ENCODE measurements at places on chromosomes 7 and 10. TPM values are rescaled to one million over a fixed set of nuclear protein-coding genes. Genes with fewer than 3 reads are reported as not detected.
A peak's percentile ranks its signal among the peaks of the same experiment; 100 is the strongest.

- DNase-seq, result no peak
These were observed 7.8 kb downstream of the SFTPD start for GRCh38 chr10:79941146-79941545.

- no peak for DNase-seq
These were observed 42.2 kb upstream of the SLC29A3 start for GRCh38 chr10:71276873-71277272.

DNA sequence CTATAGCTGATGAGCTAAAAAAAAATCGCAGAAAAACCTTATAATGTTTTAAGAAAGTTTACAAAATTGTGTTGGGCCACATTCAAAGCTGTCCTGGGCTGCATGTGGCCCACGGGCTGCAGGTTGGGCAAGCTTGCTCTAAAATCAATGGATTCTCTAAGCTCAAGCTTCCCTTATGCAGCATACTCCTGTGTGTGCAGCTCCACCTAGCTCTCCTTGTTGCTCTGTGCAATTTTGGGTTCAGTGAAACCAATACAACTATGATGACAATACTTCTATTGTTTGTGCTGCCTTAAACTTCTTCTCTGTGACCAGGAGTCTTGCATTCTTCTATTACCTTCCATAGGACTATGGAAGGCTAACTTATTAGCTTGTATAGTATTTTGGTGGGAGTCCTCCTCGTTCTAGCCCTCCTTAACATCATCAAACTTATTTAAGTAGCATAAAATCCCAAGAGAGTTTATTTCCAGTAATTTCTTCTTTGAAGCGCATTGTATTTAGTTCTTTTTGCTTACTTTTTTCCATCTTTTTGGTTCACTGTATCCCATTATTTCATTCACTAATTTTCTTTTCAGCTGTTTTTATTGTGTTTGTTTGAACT, 170.9 kb upstream of the SMIM30 start:
- DNase-seq, result no peak

DNA sequence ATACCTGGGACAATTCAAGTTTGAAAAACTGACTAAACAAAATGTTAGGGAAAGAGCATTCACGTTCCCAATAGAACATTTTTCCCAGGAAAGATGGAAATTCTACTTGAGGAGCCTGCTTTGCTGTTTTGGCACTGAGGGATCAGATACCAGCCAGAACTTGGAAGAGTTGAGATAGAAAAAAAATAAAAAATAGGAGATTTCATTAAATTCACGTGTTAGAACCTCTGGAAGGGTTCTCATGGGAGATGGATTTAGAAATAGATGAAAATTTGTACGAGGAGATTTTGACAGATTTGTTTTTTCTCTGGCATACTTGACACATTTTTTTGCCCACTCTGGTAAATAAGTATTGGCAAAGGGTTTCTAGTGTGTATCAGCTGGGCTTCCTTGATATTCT, 63.7 kb downstream of the CELF2 start:
- DNase-seq, result no peak

DNA sequence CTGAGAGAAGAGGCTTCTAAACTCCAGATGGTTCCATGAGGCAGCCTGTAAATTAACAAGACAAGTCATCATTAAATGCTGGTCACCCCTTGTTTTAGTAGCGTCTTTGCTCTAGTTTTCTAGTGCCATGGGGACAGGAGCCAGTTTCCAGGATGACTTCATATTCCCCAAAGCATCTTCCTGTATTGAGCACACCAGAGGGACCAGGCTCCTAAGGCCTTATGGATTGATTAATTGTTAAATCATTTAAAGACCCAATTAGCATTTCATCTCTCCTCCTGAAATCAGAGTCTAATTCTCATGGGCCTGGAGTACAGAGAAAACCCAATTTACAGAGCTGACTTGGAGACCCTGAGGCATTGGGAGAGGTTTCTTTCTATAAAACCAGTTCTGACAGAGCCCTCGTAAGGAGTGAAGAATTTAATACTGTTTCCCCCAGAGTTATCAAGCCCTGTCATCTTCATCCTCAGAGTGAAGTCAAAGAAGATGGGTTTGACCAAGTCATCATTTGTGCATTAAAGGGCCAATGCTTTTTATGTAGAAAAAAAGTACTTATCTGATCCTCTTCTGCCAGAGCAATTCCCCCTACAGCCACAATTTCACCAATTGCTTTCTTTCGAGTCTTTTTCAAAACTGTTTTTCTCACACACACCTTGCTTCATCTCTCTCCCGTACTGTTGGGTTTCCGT, 678.7 kb downstream of the SDK1 start:
- no peak for DNase-seq

DNA sequence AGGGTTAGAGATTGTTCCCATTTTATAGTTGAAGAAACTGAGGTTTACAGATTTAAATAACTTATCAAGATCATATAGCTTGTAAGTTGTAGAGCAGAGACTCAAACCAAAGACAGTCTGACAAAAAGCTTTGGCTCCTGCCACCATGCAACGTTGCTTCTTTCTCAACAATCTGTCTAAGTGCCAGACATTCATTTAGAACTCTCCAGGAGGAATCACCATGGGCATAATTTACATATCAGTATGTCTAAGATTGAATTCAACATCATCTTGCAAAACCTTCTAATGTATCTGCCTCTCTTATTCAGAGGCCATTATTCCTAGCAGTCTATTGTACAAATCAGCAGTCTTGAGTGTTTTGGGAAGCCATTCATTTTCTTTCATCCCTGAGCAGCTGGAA, 163.5 kb upstream of the PLXDC2 start:
- DNase-seq, result no peak

DNA sequence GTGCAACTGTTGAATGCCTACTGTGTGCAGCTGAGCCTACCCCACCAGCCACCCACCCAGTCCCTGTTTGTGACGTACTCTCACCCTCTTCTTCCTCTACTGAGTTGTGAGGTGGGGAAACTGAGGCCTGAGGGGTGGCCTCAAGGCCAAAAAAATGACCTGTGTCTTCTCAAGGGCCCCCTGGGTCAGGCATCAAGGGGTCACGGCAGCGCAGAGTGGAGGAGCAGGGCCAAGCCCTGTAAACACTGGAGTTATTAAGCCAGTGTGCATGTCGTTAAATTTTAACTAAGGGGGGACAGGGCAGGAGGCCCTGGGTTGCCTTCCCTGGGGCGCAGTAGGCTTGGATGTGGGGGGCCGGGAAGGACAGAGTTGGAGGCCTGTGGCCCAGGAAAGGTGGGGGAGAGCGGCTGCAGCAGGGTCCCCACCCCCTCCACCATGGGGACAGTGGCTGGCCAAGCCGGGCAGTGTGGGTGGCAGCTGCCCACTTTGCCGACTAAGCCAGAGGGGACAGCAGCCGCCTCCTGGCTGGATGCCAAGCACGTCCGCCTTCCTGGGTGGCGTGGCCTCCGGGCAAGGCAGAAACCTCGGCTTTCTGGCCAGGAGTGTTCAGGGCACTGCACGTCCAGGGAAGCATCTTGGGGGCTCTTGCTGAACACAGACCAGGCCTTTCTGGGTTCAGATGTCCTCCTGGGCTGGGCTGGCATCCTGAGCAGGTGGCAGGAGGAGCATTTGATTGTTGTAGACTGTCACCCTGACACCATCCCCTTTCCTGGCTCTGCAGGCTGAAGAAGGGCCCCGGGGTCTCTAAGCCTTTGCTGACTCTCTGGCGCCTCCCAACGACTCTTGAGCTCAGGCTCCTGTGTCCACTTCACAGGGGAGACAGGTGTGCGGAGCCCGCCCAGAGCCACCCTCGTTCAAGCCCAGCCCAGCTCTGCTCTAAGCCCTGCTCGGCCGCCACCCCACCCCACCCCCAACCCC, 1.9 kb downstream of the SLC29A4 start:
- no peak for DNase-seq

- no peak for DNase-seq
These were observed 60.0 kb upstream of the SLC13A1 start for GRCh38 chr7:123259759-123260158.

- no peak for DNase-seq
These were observed 28.2 kb downstream of the COL1A2 start for GRCh38 chr7:94422827-94423460.

- no peak for DNase-seq
These were observed 68.5 kb downstream of the LRRN3 start for GRCh38 chr7:111159426-111159825.

GRCh38 chr10:43287056-43288007, 20.5 kb upstream of the RASGEF1A start:
- no peak for DNase-seq

DNA sequence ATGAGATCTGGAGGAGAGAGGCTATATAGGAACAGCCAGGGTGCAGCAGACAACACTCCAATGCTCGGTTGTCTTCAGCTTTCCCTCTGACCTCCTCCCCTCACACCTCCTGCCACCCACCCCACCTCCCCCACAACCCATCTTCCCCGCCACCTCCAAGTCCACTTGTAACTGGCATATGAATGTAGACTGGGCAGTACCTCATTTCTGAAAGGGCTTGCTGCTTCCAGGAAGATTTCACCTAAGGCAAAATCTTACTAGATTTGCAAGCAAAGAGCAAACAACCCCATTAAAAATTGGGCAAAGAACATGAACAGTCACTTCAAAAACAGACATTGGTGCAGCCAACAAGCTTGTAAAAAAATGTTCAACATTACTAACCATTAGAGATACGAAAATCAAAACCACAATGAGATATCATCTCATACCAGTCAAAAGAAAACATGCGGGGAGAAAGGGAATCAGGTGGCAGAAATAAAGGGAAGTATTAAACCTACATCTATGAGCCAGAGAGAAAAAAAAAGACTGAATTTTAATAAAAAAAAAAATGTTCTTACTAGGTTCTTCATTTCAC, 164.6 kb upstream of the C1GALT1 start:
- DNase-seq, result no peak

- DNase-seq, result peak; percentile 53
These were observed 535 bp downstream of the ASAH2B start for GRCh38 chr10:50740293-50740648.

DNA sequence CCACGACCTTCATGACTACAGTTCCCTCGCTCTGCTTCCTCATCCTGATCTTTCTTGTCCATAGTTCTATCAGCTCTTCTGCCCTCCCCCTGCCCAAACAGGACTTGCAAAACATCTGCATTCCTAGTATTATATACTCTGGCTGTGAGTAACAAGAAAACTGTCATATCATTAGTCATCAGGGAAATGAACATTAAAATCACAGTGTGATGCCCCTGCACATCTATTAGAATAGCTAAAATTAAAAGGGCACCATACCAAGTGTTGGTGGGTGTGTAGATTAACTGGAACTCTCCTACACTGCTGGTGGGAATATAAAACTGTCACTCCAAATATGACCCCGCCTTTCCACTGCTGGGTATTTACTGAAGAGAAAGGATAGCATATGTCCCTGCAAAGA, 141.8 kb downstream of the C7orf25 start:
- no peak for DNase-seq

GRCh38 chr10:31953080-31953479, 24.4 kb upstream of the ARHGAP12 start:
- DNase-seq, result no peak

DNA sequence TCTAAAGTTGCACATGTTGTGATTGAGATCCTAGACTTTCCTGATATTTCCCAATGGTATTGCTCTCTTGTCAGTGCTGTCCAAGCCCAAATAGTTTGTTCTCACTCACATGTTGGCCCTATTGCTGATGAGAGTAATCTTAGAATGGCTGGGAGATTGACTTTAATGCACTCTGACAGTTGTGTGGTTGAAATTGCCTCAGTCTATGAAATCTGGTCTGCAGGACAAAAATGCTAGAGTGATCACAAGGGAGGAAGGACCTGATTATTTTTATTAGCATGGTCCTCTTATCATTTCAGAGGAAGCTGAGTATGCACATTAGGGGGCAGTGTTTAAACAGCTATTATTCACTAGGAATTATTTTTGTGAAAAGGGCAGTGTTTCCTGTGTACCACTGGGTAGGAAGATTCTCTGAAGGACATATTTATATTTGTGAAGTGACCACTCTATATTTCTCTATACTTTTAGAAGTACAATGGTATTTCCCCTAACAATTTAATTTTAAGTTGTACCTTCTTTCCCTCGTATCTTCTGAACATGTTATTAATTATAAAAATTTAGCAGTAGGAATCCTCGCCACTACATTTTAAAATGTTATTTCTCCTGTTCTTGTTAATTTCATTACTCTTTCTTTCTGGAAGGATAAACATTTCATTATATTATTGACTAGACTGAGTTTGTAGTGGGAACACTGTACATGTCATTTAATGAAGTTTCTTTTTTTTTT, 64.4 kb downstream of the SUGCT start:
- DNase-seq, result peak; percentile 39

GRCh38 chr10:77248104-77248790, 389.4 kb downstream of the KCNMA1 start:
- peak; percentile 78 for DNase-seq

- no peak for DNase-seq
These were observed 80.5 kb downstream of the ANKRD26 start for GRCh38 chr10:27019827-27020226.

DNA sequence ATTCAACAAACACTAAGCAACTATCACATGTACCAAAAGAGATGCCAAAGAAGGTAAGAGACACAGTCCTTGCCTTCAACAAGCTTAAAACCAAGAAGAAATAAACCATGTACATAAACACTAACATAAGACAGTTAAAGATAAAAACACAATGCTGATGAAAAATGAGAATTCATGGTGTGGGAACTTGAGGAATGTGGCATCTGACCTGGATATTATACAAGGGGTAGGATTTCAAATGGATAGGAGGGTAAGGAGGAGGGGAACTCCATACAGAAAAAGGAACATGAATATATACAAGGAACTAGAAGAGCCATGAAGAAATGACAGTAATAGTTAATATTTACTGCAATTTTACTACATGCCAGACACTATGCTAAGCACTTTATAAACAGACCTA, 11.0 kb downstream of the HIBADH start:
- no peak for DNase-seq

SPDYE5 gene
- 4.8 TPM for total RNA-seq

GPR37 gene
- 1.2 TPM for total RNA-seq

DKK1 gene
- total RNA-seq, result 26.5 TPM

PLAU gene
- total RNA-seq, result 20.5 TPM

SYCE1 gene
- 2.6 TPM for total RNA-seq

SLC18A3 gene
- not detected for total RNA-seq

MKX gene
- 10.1 TPM for total RNA-seq

AS3MT gene
- 4.8 TPM for total RNA-seq

NUTM2B gene
- total RNA-seq, result 2.2 TPM

PIP gene
- not detected for total RNA-seq

GPR26 gene
- 0.72 TPM for total RNA-seq

C10orf67 gene
- 7.7 TPM for total RNA-seq

ARHGAP22 gene
- total RNA-seq, result 10.4 TPM

LRRC17 gene
- total RNA-seq, result 3.1 TPM

RTKN2 gene
- 5.1 TPM for total RNA-seq

CAMK1D gene
- 3.1 TPM for total RNA-seq

IFIT3 gene
- total RNA-seq, result 16.1 TPM

Data from umbilical cord (tissue), 2 donors.